Calu3 (cell line): ENCODE measurements at places on chromosomes 1 and 21. TPM values are rescaled to one million over a fixed set of nuclear protein-coding genes. Genes with fewer than 3 reads are reported as not detected.
A peak's percentile ranks its signal among the peaks of the same experiment; 100 is the strongest.

DNA sequence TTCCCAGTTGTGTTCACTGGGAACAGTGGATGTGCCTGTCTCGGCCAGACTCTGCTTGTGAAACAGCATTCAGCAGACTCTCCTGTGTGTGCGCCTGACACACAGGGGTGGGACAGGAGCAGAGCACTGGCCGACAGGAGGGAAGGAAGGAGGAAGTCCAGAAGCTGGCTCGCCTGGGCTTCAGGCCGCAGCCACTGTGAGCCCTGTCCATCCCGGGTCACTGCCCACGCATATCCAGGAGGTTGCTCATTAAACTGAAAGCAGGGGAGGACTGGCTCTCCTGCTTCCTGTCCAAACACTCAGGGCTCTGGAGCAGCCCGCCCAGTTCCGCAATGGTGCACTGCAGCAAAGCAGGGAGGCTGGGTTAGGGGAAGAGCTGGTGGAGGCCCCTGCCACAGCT lies 218.7 kb upstream of the VAMP3 start:
- DNase-seq = peak; percentile 40

DNA sequence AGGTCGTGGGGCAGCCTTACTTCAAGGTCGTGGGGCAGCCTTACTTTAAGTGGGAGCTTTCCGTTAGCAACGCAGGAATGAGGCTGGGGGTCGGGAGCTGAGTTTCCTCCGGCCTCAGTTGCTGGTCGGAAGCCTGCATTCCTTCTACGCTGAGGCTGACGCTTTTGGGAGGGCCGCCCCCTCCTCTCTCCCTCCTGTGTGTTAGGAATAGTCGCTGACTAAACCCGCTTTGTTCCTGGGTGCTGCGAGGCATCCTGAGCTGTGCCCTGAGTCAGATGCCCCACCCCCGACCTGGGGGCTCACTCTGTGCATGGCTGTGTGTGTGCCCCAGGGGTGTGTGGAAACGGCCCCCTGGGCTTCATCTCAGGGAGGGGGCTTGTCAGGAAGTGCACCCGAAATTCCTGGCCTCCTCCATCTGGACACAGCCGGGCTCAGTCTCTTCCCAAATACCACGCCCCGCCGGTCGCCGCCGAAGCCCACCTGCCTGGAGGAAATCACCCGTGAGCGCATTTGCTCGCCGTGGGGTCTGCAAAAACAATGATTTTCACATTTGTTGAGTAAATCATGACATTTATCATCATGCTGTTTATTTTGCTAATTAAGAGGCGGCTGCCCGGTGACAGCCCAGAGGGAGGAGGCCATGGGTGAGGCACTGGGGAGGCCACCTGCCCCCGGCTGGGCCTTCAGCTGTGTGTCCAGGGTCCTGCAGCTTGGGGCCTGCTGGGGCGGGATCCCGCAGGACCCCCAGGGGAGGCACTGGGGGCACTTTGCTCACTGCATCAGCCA lies 121.4 kb downstream of the PRDM16 start:
- no peak for DNase-seq

DNA sequence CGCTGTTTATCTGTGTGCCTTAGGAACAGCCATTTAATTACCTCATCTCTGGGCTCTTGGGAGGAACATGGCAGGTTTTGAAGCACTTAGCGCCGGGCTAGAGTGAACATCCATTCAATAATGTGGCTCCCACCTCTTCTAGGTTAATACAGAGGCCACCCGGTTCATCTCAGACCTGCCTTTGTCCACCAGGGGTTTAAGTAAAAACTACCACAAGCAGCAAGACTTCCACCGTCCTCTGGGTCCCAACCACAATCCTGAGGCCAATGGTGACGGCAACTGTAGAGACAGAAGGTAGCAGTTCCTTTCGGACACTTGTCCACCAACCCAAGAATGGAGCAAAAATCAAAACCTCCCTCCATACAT lies 924 bp upstream of the DDOST start:
- no peak for DNase-seq

GRCh38 chr1:187840557-187840956 lies 1011.8 kb downstream of the PLA2G4A start:
- no peak for DNase-seq

GRCh38 chr1:64893921-64894320 lies 72.4 kb downstream of the JAK1 start:
- DNase-seq = no peak

LDLRAD1 gene
- total RNA-seq = 0.24 TPM in 1 of 2 replicates, not detected in the other
